ENCODE measurements at places on chromosomes 2 and 18.

DNA sequence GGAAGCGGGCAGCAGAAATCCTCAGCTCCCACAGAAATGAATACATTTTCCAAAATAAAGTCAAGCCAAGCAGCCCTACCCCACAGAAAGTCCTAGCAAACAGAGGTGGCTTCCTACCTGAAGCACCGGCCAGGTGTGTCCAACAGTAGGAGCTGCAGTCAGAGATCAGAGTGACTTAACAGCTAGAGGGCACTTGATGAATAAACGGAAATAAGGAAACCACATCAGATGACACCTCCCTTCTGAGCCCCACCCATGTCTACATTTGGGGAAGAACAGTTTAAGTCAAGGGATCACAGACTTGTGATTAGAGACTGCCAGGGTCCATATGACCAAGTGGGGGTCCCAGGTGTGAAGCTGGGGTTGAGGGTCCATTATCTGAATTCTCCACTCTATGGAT is at the start of gene CXCR1:
CXCR1 (minus strand) TSS at position 172 of the 400 bp plus-strand sequence. CDS start 1,751 bp downstream, outside the sequence.
- no peak for DNase-seq

DNA sequence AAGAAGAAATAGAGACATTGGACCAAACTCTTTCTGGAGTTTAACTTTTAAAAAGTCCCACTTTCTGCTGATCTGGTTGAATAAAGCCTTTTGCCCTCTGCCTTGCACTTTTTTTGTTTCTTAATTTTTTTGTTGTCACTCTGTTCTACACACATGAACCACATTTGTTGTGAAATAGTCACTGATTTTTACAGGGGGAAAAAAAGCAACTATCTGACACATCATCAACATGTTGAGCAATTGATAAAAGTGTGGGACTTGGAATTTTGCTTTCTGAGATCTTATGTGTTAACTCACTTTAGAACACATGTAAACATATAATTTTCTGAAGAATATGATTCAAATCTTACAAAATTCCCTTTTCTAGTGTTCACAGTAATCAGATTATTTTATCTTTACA is 414.8 kb upstream of the FIGN start:
- no peak for DNase-seq

GRCh38 chr2:48715042-48715899 is 40.3 kb downstream of the LHCGR start:
- peak; percentile 47 for DNase-seq

GRCh38 chr2:190121971-190122370 is 59.4 kb upstream of the MSTN start:
- peak; percentile 31 for DNase-seq

- no peak for DNase-seq
These were observed 84.2 kb upstream of the TMEM18 start for GRCh38 chr2:761384-761783.

DNA sequence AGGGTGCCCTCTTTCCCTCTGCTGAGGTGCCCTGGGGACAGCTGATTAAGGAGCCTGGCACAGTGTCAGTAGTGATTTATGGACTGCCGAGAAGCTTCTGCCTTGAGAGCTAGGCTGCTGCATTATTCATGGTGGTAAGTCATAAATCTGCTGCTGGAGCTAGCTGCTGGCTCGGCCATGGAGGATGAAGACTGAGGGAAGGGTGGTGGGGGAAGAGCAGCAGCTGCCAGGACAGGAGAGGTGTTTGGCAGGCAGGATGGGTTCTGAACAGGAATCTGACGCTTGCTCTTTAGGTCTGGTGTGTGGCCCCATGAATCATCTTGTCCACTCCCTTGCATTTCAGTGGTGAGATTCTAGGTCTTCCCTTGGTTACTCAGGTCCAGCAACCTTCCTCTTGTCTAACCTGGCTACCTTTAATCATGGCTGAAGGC is 296.3 kb downstream of the DYSF start:
- DNase-seq = no peak

DNA sequence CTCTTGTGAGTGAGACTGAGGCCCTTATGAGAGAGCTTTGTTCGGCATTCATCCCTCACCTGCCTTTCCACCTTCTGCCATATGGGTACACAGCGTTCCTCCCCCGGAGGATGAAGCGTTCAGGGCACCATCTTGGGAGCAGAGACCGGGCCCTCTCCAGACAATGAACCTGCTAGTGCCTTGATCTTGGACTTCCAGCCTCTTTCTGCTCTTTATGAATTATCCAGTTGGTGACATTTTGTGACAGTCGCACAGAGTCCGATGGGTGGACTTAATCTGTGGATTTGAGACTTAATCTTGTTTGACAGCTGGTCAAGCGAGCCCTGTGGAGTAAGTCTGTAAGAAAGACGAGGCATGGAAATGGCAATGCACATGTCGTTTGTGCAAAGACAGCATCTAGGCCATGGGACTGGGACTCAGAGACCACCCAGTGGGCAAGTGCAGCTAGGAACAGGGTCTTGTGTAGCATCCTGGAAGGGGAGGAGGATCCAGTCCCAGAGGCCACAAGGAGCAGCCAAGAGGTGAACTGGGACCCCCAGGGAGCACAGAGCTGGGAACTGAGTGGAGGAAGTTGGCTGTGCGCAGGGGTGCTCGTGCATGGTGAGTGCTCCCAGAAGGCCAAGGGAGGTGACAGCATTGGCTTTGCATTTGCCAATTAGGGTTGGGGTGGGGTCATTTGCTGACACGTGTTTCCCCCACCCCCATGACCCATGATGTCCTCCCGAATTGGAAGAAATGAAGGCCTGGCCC is 69.5 kb upstream of the HDAC4 start:
- DNase-seq = no peak

DNA sequence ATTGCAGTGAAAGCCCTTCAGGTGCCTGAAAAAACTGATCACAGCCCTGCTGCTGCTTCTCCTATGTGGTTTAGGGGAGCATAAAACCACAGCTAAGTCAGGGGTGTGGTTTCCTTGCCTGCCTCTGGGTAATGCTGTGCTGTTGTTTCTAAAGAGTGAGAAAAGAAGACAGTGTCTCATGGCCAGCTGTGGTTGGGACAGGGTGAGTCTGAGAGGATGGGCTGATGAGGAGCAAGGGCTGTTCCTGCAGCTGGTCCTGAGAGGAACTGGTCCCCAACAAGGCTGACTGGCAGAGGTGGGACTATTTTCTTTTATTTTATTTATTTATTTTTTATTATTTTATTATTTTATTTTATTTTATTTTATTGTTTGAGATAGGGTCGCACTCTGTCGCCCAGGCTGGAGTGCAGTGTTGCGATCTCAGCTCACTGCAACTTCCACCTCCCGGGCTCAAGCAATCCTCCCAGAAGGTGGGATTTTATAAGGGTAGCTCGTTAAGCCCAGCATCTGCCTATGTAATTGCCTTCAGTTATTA is 236.7 kb downstream of the FHOD3 start:
- DNase-seq = no peak

- DNase-seq = no peak
These were observed 124.8 kb downstream of the MSTN start for GRCh38 chr2:189937691-189938090.

DNA sequence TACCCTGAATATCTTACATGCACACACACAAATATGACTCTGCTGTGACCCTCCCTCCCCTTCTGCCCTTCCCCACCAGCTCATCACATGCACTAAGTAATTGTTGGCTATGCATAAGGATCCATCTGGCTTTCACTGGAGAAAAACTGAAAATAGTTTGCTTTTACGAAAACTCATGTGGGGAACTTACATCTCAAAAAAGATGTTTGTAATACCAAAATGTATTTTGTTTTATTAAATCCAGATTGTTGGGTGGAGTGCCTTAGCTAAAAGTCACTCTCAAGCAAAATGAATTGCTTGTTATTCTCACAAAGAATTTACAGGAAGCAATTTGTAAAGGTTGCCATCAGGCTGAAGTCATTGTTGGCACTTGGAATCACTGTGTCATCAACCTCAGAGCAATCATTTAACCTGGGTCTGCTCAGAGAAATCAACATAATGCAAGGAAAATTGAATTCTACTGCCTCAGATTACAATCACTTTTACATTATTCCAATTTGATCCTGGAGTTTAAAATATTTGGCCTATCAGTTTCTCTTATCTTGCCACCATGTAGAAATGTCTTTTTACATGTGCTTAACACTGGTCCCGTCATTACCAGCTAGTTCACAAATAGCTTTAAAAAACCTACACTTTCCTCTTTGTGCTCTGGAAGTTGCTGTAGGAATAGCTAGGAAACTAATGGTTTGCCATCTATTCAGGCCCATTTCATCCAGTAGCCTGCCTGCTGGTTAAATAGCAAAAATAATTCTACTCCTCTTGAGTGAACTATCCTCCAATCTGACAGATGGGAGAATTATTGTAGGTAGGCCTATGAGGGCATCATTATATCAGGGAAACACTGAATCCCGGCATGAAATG is 90.3 kb upstream of the TMEM17 start:
- DNase-seq = no peak

GRCh38 chr2:85457877-85458316 is 39.4 kb downstream of the SH2D6 start:
- no peak for DNase-seq

GRCh38 chr2:108228537-108228936 is 11.2 kb upstream of the SULT1C3 start:
- peak; percentile 8 for DNase-seq

DNA sequence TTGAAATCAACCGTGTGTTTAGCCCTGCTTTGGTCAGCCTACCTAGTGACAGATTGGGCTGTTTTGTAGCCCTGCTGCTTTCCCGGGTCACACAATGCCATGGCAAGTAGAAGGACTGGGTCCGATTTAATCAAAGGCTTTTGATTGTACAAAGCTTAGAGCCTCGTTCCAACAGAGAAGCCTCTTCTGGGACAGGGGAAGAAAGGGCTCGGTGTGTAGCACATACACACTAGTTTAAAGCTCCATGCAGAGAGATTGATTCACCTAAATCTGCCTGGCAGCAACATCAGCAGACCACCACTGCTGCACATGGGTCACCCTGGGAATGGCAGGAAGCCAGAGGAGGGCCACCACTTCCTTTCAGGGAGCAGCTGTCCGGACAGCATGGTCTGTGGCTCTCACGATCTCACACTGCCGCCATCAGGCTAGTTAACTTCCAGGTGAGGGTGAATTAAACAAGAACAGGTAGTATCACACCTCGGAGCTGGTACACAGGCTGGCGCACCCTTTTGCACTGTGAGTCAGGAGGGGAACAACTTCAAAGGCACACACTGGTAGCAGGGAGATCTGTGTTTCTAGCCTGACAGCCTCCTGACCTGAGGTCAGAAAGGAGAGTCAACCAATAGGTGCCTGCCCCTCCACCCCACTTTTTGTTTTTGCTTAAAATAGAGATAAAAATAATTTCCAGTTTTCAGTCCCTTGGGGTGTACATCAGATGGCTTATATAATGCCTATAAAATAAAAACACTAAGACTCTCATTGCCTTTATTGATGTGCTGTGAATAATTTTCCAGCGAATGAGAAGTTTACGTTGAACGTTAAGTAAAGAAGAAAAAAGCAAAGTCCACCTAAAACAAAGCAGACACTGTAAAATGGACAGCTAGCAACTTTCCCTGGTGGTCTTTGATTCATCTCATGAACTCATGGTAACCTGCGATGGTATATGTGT is 108.5 kb downstream of the CDCA7 start:
- DNase-seq = peak; percentile 65

- DNase-seq = no peak
These were observed 66.2 kb downstream of the CYP26B1 start for GRCh38 chr2:72081451-72081850.

- DNase-seq = no peak
These were observed 152.5 kb upstream of the RASGRP3 start for GRCh38 chr2:33323957-33324356.

DNA sequence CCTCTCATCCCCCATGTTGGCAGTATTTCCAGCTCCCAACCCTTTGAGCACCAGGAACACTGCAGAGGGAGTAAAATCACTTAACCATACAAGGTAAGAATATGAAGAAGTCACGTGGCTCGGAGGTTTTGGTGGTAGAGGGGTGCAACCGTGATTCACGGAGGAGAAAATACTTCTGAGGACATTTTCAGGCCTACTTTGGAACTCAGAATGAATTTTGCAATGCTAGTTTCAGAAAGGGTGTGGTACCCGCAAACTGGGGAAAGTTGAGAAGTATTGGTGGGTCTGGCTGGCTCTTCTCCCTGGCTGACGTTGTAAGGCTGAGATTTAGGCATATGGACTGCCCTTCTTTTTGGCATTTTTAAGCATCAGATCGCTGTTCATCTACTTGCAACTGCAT is 442 bp downstream of the SERPINB5 start:
- no peak for DNase-seq

DNA sequence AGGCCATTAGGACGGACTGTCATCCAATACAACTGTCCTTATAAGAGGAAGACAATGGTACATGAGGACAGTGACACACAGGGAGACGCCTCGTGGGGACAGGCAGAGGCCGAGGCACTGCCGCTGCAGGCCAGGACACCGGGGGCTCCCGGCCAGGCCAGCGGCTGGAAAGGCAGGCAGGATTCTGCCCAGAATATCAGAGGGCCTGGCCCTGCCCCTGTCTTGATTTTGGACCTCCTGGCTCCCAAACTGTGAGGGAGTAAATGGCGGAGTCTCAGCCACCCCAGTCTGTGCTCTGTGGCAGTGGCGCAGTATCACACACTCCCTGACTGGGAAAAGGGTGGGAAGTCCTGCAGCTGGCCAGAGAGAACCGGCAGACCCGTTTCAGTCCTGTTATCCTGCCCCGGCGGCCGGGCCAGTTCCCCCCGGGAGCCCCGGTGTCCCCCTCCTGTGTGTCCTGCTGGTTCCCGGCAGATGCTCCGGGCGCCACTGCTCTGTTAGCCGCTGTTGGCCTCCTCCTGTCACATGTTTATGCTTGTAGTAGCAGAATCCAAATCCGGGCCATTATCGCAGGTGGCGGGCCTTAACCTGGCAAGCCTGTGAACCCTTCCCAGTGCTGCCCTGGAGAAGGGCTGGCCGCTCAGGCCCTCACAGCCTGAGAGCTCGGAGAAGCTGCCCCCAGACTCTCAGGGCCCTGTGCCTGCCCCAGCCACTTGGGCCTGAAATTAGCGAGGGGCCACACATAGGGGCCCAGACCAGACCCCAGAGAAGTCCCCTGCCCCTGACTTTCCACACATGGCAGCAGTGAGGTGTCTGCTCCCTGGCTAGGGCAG is 31.4 kb upstream of the TAF1B start:
- DNase-seq = no peak

DNA sequence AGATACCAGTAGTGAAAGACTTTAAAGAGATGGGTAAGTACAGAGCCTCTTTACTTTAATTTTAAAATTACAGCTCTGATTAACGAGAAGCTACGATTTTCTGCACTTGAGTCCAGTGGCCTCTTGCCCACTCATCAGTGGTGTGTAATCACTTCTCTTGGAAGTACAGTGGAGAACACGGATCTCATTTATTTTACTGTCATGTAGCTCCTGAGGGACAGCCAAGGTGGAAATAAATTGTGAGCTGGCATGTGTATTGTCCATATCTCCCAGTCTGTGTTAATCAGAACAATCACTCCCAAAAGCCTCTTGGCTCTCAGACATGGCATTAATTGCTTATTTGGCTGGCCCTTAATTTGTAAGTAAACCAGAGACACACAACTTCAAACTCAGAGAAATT is 69.4 kb downstream of the LOXHD1 start:
- no peak for DNase-seq

Measured in small intestine (tissue), 16 donors.